Right cardiac atrium (tissue), 5 donors: ENCODE measurements at places on chromosomes 11 and 22. TPM values are rescaled to one million over a fixed set of nuclear protein-coding genes. Genes with fewer than 3 reads are reported as not detected.

Gene POTEH
- total RNA-seq = not detected

Gene SREBF2
- total RNA-seq = 111 TPM

Gene VWCE
- 1.5 TPM for total RNA-seq

Gene OR4D5
- not detected for total RNA-seq

Gene C22orf15
- total RNA-seq = not detected

Gene NDUFS8
- 350 TPM for total RNA-seq

Gene MIAT
- 1.5 TPM for total RNA-seq

DNA sequence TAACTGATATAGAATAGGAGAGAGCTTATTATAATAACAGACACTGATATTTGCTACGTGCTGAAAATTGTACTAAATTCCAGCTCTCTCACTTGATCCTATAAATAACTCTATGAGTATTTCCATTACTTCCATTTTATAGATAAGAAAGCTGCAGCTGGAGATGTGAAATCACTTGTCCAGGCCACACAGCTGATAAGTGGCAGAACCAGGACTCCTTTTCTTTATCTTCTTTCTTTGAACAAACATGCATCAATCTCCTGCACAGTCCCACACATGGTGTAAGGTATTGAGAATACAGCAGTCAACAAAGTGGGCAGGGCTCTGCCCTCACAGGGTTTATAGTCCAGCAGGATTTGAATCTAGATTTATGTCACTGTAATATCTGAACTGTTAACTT is 652.1 kb downstream of the NELL1 start:
- no peak for DNase-seq

- no peak for DNase-seq
Measured at GRCh38 chr11:10236840-10237239, 57.2 kb downstream of the SBF2 start.

DNA sequence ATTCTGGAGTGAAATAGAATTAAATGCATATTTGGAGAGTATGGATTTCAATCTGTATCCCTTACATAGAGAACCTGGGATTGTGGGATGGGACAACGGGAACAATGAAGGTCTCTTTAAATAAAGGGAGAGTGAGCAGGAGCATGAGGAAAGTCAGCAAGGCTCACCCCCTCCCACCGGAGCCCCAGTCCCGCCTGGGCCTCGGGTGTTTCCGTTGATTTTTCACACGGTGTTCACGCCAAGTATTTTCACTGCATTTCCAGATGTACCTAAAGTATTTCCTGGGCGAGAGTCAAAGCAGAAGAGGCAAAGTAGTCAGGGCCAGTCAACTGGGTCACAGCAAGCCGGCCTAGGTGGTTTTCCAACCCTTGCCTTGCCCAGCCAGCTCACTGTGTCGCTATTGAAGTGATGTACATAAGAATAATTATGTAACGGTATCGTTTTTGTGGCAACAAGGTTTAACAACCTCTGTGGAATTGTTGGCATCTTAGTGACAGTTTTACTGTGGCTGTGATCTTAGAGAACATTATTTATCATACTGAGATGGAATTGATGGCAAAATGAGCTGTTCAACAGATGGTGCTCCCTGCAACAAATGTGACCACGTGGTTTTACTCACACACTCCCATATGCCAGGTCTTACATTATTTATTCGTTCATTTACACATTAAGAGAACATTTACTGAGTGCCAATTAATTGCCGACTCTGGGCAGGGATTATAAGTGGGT is 177.3 kb downstream of the ADAMTS15 start:
- no peak for DNase-seq

- DNase-seq = no peak
Measured at GRCh38 chr11:19380375-19380774, 139.6 kb upstream of the E2F8 start.

DNA sequence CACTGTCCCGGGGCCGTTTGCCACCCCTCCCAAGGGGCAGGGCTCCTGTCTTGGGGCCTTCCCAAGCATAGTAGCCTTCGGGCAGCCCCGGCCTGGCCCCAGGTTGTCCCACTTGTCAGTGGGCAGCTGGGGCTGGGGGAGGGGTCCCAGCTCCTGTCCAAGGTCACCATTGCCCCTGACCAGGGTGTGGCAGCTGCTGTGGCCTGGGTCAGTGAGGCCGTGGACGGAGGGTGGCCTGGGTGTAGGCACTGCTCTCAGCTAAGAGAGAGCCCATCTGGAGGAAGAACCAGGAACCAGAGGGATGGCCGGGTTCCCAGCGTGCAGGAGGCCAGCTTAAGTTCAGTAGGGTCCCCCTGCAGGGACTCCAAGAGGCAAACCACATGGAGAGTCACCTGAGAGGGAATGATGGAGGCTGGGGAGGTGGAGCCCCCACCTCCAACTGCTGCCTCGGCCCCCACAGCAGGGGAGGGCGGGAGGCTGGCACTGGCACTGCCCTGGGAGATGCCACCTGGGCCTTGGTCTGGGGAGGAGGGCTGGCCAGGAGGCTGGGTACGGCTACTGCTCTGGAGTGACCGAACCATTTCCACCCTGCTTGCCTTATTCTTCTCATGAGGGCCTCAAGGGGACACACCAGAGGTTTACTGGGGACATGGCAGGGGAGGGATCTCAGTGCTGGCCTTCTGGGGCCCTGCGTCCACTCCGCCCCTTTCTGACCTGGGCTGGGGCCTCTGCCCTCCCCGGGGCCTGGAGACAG is 6.8 kb upstream of the CCDC188 start:
- DNase-seq = no peak

GRCh38 chr22:25661073-25661472 is 80.9 kb upstream of the MYO18B start:
- DNase-seq = no peak

DNA sequence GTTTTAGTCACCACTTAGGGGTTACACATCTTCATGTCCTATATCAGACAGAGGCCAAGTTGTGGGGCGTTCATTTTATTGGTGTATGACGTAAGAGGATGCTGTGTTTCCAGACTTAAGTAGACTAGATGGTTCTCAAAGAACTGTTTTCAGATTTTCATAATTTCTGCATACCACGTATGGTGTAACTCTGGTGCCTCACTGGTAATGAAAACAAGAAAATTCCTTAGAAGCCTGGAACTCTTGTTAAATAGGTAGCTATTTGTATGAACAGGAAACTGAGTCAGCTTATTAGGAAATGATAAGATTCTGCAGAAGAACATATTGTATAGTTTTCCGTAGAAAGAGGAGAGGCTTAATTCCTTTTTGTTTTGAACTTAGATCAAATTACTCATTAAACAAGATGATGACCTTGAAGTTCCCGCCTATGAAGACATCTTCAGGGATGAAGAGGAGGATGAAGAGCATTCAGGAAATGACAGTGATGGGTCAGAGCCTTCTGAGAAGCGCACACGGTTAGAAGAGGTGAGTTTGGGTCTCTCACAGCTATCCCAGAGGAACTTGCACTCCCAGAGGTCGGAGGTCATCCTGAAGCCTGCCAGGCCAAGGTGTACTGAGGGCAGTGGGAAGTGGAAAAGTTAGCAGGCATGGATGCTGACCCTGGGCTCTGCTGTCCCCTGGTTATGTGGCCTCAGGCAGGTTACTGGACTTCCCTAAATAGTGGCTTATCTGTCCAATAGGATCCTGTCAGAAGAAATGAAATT is 3.9 kb downstream of the CDC45 start:
- no peak for DNase-seq

DNA sequence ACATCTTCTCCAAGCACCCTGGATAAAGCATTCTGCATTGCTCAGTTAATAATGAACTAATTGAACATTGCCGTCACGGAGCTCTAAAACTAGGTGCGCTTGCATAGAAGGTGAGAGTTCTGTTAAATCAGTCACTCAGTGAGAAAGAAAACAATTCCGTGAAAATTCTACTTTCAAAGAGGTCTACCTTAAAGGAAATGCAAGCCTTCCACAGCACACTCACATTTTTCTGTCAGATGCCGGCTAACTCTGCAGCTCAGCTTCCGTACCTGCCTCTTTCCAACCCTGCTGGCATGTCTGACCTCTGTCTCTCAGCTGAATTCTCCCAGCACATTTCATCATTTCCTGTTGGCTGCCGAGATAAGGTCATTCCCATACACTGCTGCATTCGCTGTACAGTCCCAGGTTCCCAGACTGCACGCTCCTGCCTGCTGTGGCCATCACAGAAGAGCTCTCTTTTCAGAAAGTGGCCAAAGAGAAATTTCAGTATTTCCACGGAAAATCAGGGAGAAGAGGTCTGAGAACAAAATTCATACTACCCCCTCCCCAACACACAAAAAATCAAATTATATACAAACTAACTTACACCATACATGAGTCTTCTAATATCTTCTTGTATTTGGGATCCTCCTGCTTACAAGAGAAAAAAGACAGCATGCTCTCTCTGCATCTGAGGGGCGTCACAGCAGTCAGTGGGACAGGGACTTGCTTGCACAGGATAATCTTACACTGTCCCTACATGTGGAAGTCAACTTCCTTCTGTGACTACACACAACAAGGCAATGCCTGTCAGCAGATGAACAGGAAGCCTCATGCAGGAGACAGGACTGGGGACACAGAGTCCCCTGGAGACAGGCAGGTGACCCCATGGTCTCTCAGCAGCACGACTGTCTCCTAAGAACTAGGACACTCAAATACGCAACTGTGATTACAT is 55.1 kb downstream of the PACSIN2 start:
- peak; percentile 65 for DNase-seq

DNA sequence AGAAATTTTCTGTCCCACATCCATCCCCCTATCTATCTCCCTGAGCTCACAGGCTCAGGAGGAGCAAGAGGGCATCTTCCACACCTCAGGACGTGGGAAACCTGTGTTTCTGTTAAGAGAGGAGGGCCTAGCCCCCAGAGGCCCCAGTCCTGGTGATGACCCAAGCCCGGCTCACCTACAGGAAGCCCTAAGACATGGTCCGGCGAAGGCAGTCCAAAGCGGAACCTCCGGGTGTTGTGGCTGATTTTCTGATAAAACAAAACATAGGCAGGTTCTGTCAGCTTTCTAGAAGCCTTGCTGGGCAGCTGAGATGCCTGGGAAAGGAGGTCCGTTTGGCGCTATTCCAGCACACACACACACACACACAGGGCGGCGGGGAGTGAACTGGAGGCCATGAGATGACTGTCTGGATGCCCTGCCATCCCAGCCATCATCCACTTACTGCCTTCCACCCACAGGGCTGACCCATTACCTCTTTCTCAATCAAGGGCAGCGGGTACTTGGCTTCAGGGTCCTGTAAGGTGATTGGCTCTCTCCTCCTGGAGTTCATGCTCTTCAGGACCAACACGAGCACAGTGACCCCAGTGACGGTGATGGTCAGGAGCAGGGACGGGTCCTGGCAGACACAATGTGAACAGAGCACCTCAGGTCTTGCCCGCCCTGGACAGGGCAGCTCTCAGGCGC is 882 bp downstream of the CYB5R2 start:
- DNase-seq = no peak

DNA sequence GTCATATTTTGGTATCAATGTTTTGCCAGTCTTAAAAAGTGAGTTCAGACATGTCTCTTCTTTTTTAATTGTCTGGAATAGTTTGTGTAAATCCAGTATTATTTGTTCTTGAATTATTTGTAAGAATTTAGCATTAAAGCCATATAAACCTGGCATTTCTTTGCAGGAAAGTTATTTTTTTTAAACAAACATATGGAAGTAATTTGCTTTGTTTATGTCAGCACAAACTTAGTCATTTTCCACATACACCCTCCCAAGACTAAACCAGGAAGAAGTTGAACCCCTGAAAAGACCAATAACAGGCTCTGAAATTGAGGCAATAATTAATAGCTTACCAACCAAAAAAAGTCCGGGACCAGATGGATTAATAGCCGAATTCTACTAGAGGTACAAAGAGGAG is 9.1 kb upstream of the CCDC81 start:
- no peak for DNase-seq

DNA sequence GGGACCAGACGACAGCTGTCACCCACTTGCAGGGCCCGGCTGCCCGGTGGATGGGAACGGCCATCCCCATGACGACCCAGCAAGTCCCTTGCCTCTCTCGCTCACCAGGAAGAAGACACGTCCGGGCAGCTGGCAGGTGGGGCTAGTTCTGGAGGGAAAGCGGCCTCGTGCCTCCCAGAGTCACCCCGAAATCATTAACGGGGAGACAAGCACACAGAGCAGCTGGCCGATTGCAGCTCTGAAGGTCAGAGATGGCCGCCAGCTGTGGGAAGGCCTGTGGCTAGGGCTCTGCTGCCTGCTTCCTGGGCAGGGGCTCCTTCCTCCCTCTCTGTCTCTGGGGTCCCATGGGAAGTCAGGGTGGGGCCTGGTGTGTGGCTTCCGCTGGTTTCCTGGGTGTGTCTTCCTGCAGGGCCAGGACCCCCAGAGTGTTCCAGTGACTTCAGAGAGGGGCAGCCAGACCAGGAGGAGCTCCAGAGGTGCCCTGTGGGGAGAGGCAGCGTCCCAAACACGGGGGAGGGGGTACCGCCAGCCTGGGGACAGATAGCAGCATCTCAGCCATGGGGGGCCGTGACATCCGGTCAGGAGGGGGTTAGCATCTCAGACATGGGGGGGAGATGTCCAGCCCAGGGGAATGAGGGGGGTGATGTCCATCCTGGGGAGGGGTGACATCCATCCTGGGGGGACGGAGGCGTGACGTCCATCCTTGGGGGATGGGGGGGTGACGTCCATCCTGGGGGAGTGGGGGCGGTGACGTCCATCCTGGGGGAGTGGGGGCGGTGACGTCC is 114.9 kb downstream of the KCNQ1 start:
- peak; percentile 55 for DNase-seq

DNA sequence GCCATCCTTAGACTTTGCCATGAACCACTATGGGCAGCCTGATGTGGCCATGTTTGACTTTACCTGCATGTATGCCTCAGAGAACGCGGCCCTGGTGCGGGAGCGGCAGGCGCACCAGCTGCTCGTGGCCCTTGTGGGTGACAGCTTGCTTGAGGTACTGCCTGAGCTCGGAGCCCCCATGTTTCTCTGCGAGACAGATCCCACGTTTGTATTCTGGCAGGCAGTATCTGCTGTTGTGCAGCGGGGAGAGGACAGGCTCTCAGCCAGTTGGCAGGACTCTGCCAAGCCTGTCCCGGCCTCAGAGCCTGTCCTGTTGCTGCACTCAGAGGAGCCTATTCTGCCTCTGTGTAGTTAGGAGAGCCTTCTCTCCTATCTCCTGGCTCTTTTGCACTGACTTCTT is 109.9 kb downstream of the MICAL2 start:
- DNase-seq = peak; percentile 85

DNA sequence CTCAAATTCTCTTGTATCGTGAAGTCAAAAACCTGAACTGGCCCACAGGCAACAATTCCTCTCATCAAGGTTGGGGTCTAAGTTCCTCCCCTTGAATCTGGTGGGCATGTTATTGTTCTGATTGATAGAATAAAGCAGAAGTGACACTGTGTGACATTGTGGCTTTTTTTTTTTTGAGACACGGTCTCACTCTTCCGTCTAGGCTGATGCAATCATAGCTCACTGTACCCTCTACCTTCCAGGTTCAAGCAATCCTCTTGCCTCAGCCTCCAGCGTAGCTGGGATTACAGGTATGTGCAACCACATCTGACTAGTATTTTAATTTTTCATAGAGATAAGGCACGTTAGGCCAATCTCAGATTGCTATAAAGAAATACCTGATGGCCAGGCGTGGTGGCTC is 8.9 kb upstream of the PELI3 start:
- DNase-seq = no peak

GRCh38 chr22:50563413-50564160 is 868 bp upstream of the SYCE3 start:
- DNase-seq = no peak
